ENCODE measurements at places on chromosomes 11 and 22. TPM values are rescaled to one million over a fixed set of nuclear protein-coding genes. Genes with fewer than 3 reads are reported as not detected.

Gene IRAG1
- 3.3 TPM for total RNA-seq

Gene GLYATL2
- total RNA-seq, result not detected

Gene FOLH1
- 3.2 TPM for total RNA-seq

Gene TTC9C
- total RNA-seq, result 13.8 TPM

Gene CCDC88B
- 13.0 TPM for total RNA-seq

Gene MS4A3
- not detected for total RNA-seq

Gene UCP3
- total RNA-seq, result 0.84 TPM

Gene MYBPC3
- total RNA-seq, result 0.19 TPM

Gene ARHGAP42
- total RNA-seq, result 47.4 TPM

Gene MS4A2
- 2.5 TPM for total RNA-seq

Gene GVQW3
- 1.8 TPM for total RNA-seq

Gene MUC2
- not detected for total RNA-seq

Gene NAALADL1
- total RNA-seq, result 17.0 TPM

Gene KRTAP5-10
- not detected for total RNA-seq
